Activated gamma-delta T cell treated with anti-CD3 and anti-CD28 coated beads, Interleukin-2, amount 50 U/mL, for 16 hours (primary cell): ENCODE measurements at places on chromosomes 16 and 17.

DNA sequence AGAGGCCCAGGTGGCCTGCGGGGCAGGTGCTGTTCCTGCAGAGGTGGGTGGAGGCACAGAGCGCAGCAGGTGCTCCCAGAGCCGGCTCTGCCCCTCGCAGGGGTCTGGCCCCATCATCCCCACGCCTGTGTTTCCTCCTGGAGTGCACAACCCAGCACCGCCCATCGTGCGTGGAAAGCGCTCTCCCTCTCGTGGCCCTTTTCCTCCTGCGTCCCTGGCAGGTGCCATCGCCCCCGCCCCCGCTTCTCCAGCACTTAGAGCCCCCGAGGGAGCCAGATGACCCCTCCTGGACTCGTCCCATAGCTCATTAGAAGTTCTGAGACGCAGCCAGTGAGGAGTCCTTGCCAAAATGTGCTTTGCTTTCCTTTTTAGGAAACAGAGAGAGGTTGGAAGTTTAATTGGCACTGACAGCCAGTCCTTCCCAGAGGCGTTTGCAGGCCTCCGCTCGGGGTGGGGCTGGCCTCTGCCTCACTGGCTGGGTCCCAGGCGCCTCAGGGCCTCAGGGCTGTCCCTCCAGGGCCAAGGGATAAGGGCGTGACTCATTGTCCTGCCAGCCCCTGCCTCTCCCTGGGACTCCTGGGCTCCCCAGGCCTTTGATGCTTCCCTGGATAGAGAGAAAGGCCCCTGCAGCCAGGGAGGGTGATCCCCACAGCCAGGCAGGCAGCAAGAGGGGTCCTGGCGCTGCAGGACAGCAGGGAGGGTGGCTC, 32.2 kb upstream of the CHMP6 start:
- DNase-seq, result no peak

DNA sequence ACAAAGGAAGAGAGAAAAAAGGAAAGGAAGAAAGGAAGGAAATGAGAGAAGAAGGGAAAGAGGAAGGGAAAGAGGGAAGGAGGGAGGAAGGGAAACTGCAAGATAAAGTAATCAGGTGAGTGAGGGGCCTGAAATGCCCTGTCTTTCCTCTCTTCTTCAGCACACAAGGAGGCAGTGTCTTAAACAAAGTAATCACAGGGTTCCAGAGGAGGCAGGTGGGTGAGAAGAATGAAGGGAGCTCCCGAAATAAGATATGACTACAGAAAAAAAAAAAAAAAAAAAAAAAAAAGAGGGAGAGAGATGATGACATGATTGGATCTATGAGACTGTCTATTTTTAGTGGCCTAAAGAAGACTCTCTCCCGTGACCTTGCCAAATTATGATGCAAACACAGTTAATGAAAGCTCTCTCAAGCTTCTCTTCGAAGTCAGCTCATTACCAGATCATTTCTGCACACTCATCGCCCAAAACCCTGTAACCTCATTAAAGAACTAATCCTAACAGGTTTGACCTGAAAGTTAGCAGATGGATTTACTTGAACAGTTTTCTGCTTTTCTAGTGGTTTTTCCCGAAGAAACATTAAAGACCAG, 53.6 kb downstream of the CDH11 start:
- no peak for DNase-seq

GRCh38 chr16:13435415-13435814, 484.5 kb upstream of the ERCC4 start:
- no peak for DNase-seq

DNA sequence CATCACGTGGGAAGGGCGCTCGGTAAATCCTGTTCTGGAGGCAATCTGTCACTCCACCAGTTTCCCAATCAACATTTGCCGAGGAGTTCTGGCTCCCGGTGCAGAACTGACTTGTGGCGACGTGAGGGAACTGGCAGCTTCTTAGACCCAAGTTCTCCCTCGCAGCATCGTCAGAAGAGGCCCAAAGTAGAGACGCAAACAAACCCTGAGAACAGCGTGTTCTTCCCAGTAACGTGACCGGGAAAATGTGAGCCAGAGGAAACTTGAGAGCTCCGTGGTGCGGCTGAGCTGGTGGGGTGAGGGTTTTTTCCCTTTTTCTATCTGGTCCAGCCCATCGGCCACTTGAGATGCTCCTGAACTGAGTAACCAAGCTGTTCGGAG, 158.9 kb upstream of the CACNG5 start:
- DNase-seq, result no peak

DNA sequence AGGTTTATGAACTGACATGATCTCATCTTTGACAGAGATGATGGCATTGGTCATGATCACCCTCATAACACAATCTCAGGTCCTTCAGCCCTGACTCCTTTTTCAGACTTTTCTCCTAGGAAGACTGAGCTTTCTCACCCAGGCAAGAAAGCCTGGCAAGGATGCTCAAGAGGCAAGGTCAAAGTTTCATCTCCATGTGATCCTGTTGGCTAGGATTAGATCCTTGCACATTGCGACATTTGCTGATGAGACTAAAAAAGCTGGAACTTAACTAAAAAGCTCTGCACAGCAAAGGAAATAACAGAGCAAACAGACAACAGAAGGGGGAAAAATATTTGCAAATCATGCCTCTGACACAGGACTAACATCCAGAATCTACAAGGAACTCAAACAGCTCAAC, 444.1 kb upstream of the PSMD7 start:
- DNase-seq, result no peak

DNA sequence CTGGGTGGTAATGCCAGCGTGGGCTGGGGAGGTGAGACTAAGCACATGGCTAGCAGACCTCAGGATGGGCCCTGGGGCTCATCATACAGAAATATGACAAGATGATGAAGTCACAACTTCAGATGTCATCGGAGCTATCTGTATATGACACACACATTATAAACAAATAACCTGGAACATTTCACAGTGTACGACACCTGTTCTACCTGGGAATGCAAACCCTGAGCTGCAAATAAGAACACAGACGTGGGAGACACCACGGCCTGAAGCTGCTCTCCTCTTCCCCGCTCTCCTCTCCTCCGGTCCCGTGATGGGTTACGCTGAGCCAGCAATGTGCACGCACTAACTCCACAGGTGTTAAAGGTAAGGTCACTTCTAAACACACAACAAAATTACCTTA, 4.9 kb downstream of the PLD6 start:
- DNase-seq, result no peak

- DNase-seq, result no peak
Observed at GRCh38 chr16:85961988-85962915, 63.3 kb downstream of the IRF8 start.

DNA sequence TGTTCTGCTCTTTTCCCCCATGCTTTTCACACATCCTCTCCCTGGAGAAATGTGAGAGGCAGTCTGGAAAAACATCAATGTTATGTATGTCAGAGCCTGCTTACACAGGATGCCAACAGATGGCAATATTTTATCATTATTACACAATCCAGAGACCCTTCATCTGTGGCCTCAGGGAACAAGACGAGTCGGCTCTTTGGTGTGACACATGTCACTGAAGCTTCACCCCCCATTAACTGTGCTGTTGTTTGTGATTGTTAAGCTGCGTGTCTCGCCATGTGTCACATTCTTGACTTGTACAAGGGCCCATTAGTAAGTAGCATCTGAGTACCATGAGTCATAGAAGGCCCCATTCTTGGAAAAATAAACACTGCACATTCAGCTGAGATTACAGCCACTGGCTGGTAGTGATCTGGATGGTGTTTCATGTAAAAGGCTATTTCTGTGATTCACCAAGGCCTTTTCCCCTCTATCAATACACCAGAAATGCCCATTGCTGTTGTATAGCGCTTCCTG, 682.1 kb upstream of the SOX9 start:
- DNase-seq, result no peak

- DNase-seq, result no peak
Observed at GRCh38 chr16:84995663-84996062, 15.7 kb downstream of the ZDHHC7 start.

GRCh38 chr16:48197294-48197693, 41.5 kb upstream of the ABCC12 start:
- DNase-seq, result no peak

DNA sequence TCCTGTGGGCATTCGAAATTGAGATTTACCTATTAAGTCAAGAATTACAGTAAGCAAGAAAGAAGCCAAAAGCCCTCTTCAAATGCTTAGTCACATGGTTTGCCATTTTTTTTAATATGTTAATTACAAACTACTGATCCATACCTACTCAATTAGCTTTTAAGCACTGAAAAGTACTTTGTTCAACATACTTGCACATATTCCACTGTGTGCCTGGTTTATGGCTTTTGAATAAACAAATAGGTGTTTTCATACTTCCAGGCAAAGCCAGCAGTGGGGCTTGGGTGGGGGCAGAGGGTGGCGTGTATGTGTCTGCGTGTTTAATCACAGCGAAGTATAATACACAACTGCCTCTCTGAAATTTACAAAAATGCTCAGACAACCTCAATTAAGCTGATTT, 51.4 kb downstream of the GAS7 start:
- no peak for DNase-seq

GRCh38 chr17:80428363-80428762, 13.4 kb downstream of the ENDOV start:
- no peak for DNase-seq

- peak; percentile 10 for DNase-seq
Observed at GRCh38 chr17:58121925-58122324, 26.3 kb upstream of the OR4D1 start.

GRCh38 chr16:81181013-81181720, 57.3 kb upstream of the BCO1 start:
- no peak for DNase-seq

GRCh38 chr16:21001262-21001661, 100.7 kb downstream of the LYRM1 start:
- DNase-seq, result no peak

DNA sequence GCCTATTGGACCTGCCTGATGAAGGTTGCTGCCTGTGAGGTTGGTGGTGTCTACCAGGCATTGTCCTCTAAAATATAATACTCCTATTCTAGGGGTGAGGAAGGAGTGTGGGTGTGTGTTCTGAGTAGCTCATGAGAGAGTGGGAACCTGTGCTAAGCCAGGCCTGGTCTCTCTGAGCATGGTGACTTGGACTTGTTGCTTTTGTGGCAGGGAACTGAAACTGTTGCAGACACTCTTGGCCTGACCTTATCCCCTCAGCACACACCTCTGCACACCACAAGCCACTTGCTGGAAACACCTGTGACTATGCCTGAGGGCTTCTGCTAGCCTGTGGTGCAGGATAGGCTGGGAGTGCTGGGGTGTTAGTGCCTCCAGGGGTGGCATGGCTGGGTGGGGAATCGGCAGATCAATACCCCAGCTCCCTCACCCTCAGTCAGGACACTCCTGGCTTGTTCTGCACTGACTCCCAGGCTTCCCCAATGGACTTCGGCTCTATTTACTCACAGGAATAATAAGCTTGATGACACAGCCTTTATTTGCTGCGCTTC, 29.9 kb downstream of the PLCG2 start:
- DNase-seq, result peak; percentile 9

GRCh38 chr16:48182979-48183537, 27.3 kb upstream of the ABCC12 start:
- no peak for DNase-seq

DNA sequence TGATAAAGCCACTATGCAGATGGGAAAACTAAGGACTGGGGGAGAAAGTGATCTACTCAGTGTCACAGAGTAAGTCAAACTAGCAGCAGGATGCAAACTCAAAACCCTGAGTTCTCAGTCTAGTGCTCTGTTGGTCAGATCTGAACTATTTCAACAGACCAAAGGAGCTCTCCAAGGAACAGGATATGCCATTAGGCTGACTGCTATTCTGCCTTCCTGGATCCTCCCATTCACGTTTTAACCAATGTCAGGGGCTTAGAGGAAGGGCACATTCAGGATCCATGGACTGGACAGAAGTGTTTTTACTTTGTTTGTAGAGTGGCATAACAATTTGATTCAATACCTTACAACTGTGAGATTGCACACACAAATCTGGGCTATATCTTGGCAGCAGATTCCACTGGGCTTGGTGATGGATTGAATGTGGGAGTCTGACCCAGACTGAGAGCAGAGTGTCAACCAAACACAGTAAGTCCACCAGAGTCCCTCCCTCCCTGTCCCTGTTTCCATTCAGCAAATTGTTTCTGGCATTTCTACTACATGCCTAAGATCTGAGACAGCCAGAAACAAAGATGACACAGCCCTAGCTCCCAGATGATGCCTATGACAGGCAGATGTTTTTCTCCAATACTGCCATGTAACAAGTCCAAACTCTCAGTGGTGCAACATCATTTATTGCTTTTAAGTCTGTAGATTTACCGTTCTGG, 337.8 kb upstream of the CDH5 start:
- no peak for DNase-seq

- DNase-seq, result no peak
Observed at GRCh38 chr16:85975451-85975981, 76.6 kb downstream of the IRF8 start.

DNA sequence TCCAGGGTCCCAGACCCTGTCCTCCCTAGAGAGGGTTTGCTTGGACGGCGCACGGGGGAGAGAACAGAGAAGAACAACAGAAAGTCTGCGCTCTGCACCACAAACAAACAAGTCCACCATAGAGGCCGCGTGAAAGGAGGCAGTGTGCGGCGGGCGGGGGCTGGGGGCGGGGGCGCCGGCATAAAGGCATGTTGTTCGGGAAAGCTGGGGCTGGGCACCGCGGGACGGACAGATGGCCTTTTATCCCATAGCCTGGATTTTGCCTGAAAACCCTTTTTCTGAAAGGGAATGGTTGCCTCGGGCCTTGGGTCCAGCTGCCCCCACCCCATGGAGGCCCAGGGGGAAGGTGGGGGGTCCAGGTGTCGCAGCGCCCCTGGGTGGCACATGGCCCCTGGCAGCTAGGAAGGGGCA, 26.0 kb downstream of the FA2H start:
- DNase-seq, result no peak

DNA sequence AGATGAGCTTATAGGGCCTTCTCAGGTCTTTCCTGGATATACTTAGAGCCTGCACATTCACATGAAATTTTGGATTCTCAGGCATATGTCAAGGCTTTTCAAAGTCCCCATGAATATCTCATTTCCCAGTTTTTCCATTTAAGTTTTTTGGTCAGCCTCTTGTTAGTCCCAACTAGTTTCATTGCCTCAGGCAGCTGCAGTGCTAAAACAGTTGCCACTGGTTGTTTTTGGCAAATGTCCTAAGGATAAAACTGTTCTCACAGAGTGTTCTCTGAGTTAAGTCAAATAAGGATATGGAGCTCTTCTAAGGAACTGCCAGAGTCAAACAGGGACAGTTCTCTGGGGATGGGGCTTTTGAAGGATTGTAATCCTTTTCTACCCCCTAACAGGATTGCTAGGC, 39.9 kb upstream of the ABCC11 start:
- DNase-seq, result no peak

DNA sequence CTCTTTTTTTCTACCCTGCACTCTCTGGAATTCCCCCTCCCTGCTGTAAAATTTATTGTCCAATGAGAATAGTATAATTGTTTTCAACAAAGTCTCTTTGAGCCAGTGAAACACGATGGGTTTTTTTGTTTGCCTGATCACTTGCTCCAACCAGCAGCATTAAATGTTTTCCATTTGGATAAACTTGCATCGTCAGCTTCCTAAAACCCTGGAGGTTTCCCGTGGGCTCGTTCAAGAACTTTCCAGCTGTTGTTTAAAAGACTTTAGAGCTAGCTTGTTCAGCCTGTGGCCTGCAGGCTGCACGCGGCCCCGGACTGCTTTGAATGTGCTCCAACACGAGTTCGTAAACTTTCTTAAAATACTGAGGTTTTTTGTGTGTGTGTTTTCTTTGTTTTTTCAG, 14.9 kb downstream of the NAGPA start:
- DNase-seq, result no peak
